ENCODE measurements at places on chromosomes 7 and 10.

GRCh38 chr7:22601812-22602565, 102.0 kb upstream of the STEAP1B start:
- peak; percentile 53 for DNase-seq

- DNase-seq: no peak
Measured at GRCh38 chr7:139854803-139855497, 25.9 kb downstream of the TBXAS1 start.

DNA sequence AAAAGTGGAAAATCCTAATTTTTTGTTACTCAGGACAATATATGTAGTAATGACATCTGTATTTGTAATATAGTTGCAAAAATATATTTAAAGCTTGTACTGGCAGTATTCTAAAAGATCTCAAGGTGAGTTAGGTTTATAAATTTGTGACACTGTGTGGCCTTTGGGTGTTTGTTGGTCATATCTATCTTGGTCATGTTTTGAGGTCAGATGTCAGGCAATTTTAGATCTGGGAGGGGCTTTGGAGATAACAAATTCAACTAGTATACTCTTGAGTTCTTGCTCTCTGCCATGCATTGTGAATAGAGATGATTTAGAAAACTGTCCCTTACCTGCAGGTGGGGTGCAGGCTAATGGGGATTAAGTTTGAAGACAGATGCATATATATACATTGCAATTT, 3.1 kb downstream of the TBC1D12 start:
- DNase-seq: no peak

GRCh38 chr10:12966067-12966466, 35.4 kb downstream of the CCDC3 start:
- no peak for DNase-seq

DNA sequence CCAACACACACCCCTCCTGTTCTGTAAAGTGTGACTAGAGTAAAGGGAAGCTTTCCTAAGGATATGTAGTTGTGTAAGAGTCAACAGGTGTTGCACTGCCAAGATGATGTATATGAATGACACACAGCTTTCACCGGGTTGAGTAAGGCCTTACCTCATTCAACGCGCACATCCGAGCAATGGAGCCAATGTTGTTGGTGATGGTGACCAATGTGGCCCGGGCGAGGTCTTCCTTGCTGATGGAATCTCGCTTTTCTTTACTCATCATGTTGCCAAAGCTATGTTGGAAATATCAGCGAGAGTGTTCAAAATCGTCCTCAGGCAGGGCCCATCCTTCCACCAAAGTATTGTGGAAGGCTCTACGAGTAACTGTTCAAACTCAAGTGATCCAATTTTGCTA, 52.0 kb downstream of the PANK1 start:
- DNase-seq: no peak

DNA sequence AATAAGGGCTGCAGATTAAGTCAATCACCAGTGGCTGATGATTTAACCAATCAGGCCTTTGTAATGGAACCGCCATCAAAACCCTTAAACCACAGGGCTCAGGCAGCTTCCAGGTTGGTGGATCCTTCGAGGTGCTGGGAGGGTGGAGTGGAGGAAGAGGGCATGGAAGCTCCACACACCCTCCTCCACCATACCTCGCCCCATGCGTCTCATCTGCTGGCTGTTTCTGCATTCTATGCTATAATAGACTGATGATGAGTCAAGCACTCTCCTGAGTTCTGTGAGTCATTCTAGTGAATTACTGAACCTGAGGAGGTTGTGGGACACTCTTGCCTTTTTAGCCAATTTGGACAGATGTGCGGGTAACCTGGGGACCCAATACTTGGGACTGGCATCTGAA, 43.9 kb downstream of the CHST15 start:
- DNase-seq: no peak

- DNase-seq: no peak
Measured at GRCh38 chr10:133400624-133401424, 6.9 kb downstream of the MTG1 start.

DNA sequence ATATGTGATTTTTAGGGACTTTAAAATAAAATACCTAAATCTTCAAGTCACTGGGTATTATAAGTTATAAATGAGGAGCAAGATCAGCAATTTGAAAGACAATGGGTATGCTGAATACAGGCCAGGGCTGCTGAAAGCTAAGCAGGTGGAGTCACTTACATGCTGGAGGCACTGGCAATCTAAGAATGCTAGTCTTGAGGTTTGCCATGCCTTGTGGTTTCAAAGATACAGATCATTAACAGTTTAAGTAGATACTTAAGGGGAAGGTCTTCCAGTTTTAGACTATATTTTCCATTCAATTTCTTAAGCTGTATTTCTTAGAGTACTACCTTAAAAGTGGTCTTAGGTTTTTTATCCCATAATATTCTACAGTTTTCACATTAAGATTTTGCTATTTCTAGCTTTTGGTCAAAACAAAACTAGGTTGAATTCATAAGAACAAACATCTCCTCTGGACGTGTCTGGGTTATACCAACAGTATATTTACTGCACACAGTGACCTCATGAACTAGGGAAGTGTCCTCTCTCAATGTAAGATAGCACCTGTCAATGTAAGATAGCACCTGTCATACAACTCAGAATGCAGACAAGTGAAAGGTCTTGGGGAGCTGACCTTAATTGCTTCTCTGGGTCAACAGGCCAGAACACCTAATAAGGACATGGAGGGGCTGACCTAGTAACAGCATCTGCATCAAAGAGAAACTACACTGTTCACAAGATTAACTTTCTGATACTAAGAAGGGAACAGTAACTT, 2.0 kb downstream of the SRI start:
- DNase-seq: no peak

DNA sequence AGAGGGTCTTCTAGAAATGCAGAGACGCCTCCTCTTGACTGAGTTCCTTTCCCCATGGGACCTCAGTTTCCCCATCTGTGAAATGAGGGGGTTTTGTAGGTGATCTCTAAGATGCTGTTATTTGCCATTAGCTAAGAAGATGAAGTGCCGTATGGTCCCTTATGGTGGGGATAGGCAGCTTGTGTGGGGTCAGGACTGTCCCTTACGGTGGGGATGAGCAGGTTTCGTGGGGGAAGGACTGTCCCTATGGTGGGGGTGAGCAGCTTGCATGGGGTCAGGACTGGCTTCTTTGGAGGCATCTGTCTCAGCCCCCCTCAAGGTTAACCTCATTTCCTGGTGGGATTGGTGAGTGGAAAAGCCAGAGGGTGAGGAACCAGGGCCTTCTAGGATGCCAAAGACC, 148.3 kb upstream of the GPR26 start:
- DNase-seq: no peak

- no peak for DNase-seq
Measured at GRCh38 chr7:19206721-19207120, 61.5 kb upstream of the FERD3L start.

All from fibroblast of skin of left biceps (primary cell).